ENCODE measurements at places on chromosomes 1 and 21.

GRCh38 chr1:10724511-10724910, 71.9 kb downstream of the CASZ1 start:
- DNase-seq, result no peak

DNA sequence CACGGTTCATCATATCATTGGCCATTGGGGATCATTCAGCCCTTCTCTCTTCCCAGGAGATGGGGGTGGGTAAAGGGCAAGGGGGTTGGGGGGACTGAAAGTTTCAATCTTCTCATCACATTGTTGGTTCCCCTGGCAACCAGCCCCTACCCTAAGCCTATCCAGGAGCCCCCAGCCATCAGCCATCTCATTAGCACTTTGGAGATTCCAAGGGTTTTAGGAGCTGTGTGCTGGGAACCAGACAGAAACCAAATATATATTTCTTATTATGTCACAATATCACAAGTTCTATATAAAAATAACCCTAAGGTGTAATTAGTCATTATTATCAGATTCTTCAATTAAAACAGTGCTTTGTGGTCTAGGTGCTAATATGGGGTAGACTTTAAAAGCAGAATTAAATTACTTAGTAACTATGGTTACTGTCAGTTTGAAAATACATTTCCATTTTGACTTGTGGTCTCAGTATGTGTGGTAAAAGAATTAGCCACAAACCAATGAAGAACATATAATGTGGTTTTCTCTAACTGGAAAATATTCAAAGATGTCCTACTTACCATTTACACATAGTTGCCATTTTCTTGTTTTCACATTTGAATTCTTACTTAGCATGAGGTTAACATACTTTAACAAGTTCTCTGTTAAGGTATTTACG, 28.1 kb downstream of the IL23R start:
- no peak for DNase-seq

DNA sequence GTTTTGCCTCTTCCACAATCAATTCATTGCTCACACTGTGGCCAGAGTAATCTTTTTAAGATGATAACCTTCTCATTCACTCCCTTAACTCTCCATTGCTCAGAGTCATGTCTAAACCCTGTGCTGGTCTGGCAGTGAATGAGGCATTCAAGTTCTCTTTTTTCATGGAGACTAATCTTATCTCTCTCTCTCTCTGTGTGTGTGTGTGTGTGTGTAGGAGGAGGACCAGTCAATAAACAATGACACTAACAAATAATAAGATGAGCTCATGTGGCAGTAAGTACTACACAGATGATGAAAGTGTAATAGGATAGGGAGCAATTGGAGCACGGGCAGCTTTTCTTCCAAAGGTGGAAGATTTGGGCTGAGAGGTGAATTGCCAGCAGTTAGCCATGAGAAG, 122.0 kb upstream of the B3GALT2 start:
- DNase-seq, result no peak

DNA sequence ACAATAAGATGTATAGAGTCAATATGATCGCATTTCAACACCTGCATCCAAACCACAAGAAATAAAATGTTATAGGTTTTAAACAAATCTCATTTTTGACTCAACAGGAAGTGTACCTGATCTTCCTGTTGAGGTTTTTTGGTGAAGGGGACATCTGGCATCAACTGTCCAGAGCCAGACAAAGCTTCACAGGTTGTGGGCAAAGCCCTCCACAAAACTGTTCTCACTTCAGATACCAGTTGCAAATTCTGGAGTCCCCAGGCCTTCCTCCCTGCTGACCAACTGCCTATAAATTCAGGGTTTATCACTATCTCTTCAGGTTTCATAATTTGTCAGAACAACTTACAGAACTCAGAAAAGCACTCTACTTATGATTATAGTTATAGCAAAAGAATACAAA, 326.1 kb upstream of the CAMK1G start:
- no peak for DNase-seq

DNA sequence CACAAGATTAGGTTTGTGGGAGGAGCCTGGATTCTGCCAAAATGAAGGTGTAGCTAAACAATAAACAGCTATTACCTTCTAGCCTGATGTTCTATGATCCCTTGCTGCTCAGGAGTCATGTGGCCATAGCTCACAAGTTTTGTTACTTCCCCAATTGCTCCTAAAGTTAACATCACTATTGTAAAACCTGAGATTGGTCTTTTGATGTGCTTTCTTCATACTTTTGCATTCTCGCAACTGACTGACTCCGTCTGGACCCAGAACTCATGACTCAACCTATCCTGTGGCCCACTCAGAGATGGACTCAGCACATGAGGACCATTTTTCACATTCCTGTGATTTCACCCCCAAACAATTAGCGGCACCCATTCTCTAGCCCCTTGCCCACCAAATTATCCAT, 69.1 kb downstream of the PTGS2 start:
- no peak for DNase-seq

DNA sequence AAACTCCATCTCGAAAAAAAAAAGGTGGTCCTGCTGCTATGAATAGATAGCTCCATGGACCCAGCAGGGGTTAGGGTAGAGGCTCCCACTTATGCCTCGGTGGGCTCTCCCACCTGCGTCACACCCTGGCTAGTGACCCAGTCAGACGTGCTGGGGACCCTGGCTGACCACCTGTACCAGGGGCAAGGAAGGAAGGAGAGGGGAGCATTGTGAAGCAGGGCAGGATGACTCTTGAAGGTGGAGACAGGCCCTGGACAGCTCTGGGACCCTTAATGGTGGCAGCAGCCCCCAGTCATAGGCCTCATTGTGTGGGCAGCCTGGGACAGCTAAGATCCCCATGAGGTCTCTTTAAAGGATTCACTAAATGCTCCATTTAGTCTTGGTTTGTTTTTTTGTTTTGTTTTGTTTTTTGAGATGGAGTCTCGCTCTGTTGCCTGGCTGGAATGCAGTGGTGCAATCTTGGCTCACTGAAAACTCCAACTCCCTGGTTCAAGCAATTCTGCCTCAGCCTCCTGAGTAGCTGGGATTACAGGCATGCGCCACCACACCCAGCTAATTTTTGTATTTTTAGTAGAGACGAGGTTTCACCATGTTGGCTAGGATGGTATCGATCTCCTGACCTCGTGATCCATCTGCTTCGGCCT, 10.4 kb upstream of the SNAPIN start:
- DNase-seq, result no peak

Measured in NCI-H524 (cell line).